ENCODE measurements at places on chromosomes 1 and 21.

DNA sequence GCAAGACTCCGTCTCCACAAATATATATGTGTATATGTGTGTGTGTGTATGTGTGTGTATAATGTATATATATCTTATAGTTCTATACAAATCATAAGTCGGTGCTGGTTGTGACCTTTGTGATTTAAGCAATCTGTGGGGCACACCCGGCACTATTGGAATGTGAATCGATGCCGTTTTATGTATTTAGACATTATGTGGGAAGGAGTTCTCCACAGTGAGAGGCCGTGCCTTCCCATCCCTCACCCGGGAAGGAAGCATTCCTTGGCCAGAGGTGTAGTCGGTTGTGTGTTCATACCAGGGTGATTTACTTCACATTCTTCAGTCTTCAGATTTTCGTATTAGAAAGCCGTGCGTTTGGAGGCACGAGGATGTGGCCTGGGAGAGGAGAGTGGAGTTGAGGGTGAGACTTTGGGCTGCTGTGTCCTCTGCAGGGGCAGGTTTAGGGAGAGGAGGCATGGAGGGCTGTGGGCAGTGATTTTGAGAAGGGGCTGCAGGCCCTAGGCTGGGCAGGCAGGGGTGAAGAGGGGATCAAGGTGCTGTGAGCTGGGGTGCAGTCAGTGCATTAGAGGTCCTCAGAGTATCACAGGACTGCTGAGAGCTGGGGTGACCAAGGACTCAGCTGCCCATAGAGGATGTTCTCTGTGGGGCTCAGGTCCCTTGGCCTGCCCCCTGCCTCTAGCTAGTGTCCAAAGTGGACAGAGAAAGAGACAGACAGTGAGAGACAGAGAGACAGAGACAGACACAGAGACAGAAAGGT is 57.7 kb downstream of the TRIM11 start:
- no peak for DNase-seq

DNA sequence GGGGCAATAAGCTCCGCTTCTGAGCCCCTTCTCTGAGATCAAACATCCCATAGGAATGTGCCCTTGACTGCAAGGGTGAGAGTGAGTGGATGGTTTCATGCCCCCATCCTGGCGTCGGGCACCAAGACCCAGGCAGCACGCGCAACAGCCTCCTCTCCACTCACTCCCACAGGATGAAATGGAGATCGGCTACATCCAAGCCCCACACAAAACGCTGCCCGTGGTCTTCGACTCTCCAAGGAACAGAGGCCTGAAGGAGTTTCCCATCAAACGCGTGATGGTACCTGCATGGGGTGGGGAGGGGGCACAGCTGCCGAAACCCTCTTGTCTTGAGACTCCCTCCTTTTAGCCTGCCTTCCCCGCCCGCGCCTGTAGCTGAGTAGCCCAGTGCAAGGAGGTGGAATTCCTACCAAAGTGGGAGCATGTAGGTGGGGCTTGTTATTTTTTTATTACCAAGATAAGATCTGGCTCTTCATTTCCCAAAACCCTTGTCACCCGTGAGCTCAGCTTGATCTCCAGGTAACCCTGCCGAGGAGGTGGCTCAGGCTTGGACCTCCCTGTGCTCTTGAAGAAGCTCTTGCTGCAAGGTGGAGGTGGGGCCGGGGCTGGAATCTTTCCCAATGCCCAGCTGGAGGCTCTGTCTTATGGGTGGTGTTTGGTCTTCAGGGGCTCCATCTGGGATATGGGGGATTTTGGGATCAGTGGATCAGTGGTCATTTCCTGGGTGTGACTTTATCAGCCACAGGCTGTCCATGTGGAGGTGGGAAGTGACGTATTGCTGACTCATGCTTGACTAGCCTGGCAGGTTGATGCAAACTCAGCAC is 24.0 kb upstream of the PADI6 start:
- no peak for DNase-seq

DNA sequence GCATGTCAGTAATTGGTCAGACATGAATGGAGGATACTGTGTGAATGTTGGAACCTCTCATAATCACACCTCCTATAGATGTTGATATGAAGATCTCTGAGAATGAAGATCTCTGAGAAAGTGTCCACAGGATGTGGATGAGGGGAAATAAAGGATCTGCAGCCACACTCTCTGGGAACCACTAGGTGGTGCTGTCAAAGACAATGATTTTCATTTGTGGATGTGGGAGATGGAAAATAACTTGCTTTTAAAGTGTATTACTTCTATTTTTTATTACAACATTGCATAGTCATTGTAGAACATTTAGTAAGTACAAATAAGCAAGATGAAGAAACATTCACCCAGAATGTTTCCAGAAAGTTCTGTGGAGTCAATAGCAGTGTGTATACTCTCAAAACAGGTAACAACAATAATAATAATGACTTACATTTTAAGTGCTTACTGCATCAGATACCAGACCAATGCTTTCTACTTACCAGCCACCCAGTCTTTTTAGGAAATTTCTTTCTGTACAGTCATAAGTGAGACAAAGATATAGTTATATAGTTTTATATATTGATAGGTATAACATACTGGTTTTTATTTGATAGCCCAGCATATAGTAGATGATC is 128.2 kb downstream of the ATG4C start:
- no peak for DNase-seq

- DNase-seq: no peak
These were observed 24.3 kb upstream of the APP start for GRCh38 chr21:26194811-26195251.

GRCh38 chr1:81349194-81349965 is 451.4 kb upstream of the ADGRL2 start:
- DNase-seq: no peak

DNA sequence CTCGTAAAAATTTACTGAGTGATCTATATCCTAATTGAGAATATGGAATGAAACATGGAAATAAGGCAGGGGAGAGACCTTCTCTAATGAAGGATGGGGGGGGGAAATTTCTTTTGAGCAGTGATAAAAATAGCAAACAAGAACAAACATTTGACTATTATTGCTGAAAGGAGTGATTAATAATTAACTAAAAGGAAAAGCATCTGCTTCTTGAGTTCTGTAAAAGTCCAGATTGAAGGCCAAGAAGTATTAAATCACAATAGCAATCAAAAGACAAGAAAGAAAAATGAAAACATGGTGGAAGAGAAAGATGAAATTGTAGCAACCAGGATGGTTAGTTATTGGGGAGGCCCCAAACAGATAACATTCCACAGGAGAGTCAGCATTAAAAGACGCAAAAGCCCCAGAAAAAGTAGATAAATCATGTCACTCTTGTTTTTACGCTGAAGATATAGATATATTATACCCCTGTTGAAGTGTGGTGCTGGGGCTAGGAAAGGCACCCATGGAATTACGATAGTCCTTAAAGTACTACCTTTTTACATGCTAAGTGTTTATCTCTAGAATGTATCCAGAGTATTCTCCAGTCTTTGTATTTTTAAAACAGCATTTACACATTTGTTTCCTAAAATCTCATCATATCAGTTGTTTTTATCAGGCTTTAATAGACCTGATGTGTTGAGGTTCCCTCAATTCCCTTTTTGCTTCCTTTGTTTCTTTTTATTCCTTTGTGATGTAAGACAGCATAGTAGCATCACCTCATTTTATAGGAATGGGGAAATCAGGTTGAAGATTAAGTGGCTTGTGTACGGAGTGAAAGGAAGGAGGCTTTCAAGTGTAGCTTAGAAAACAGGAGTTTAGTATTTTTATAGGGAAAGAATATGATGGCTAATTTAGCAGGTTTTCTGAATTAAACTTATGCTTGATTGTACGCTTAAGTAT is 28.9 kb downstream of the DISP1 start:
- no peak for DNase-seq

Data from activated gamma-delta T cell treated with Interleukin-2 at 50 U/mL for 16 hours (primary cell).